ENCODE measurements at places on chromosomes 7 and 10.

- no peak for DNase-seq
Observed at GRCh38 chr7:4227105-4228010, 454.7 kb upstream of the FOXK1 start.

DNA sequence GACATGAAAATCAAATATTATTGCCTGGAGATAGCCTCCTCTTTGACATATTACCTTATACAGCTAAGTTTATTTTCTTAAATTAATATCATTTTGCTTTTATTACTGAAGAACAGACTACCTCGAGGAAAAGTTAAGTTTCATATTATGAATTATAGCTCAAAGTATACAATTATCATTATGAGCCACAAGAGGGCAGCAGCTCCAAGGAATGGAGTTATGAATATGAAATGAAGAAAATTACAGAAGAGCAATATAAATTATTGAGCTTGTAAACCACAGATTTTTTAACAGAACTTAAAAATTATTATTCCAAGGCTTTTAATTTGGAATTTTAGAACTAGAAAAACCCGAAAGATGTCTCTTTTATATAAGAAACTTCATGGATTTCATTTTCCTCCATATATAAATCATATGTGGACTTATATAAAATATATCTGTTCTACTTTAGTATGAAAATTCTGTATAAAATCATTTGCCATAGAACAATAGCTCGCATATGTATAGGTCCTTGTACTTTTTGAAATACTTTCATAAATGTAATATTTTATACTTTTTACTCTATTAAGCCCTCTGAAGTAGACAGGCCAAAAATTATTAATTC is 40.1 kb downstream of the IQUB start:
- DNase-seq = no peak

DNA sequence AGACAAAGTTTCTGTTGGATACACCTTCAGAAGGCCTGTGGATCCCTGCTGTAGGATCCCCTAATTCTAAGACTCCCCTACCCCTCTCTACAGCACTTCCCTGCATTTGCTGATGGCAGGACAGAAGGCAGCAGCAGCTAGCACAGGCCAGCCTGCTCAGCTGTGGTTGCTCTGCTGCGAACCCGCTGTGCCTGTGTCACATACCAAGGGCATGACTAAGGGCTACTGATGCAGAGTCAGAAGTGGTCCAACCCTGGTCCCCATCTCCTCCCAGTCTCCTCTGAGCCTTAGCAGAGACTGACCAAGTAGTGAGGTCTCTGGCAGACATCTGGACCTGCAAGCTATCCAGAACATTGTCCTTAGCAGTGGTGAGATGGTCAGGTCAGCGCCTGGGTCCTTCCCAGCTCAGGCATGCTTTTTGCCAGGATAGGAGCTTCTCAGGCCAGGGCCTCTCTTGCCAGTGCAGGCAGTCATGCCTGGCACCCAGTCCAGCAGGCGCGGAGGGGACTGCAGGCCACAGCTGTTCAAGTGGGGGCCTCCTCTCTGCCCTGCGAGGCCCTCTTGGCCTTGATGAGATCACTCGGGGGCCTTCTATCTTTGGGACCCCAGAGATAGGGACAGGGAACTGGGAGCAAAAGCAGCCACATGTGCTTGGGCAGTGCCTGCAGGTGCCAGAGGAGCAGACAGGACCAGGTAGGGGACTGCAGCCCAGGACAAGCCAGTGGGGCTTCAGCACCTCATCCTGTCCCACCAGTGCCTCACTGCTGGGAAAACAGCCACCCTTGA is 146.4 kb downstream of the ZNF248 start:
- no peak for DNase-seq

DNA sequence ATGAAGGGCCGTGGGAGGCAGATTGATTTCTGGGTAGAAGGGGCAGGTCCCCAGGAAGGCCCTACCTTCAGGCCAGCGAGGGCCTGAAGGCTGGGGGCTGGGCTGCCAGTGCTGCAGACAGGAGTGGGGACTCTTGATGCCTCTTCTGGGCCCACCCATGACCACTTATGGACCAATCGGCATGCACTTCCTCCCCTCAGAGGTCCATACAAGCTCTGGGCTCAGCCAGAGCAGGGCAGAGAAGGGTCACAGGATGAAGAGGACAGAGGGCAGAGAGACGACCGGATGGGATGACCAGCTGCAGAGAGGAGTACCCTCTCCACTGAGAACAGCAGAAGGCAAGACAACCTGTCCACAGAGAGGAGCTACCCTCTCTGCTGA is 120.1 kb downstream of the DYNC2I1 start:
- DNase-seq = no peak

- DNase-seq = no peak
Observed at GRCh38 chr7:156504687-156505545, 135.7 kb upstream of the RNF32 start.

DNA sequence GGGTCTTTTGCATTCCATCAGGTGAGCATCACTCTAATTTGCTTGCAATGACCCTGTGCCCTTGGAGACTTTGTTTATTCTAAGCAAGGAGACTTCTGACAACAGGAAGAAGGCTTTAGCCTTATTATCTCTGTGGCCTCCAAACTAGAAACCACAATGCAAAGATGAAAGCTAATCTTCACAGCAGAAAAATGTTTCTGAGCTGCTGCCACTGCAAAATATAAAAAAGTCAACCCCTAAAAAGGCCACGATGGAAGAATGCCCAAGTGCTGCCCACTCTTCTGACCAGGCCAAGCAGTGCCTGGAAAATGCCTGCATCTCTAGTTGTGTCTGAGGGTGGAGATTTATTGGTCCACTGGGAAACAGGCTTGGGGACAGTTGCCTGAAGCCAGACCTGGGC is 299.9 kb downstream of the C7orf25 start:
- no peak for DNase-seq

DNA sequence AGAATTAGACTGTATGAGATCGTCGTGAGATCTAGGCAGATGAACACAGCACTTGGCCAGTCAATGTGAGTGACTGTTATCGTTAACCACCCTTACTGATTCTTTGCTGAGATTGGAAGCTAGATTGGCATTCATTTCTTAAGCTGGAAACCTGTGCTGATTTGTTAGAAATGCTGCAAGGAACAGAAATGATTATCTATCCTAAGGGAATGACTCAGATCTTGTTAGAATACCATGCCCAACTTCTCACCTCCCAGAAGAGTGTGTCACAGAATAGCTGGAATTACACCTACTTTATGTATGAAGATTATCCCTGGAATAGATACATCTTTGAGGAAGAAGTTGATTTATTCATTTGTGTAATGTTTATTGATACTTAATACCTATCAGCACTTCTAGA is 275.2 kb downstream of the AUTS2 start:
- DNase-seq = no peak

DNA sequence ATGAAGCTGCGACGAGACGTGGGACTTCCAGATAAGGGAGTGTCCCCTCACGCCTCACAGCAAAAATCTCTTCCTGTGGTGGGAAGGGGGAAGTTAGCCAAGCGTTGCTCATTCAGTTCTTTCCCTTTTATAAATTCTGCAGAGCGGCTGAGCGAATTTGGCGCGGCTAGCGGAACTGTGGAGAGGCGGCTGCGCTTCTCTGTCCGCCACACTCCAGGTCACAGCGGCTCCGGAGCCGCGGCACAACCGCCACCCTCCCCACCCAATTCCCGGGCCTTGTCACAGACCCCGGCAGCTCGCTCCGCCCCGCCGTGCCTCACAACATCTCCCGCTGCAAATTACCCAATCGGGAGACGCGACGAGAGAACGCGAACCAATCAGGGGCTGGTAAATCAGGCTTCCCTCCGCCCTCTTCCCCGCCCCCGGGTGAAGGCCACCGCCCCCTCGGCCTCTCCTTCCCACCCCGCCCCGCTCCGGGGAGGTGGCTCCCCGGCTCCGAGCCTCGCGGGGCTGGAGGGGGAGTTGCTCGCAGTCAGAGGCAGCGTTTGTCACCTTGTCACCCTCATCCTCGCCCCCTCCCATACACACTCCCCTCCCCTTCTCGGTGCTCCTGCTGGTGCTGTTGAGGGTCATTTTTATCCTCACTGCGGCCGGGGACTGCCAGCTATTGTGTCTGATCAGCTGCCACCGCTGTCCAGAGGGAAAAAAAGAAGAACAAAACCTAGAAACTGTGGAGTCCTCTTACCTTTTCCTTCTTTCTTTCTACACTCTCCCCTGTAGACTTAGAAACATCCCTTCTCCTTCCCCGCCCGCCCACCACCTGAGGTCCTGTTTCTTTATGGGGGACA is 918 bp upstream of the ARHGAP21 start:
- DNase-seq = peak; percentile 97

- no peak for DNase-seq
Observed at GRCh38 chr10:6980353-6980752, 400.3 kb upstream of the PRKCQ start.

GRCh38 chr7:37230221-37230620 is 218.4 kb downstream of the ELMO1 start:
- no peak for DNase-seq

DNA sequence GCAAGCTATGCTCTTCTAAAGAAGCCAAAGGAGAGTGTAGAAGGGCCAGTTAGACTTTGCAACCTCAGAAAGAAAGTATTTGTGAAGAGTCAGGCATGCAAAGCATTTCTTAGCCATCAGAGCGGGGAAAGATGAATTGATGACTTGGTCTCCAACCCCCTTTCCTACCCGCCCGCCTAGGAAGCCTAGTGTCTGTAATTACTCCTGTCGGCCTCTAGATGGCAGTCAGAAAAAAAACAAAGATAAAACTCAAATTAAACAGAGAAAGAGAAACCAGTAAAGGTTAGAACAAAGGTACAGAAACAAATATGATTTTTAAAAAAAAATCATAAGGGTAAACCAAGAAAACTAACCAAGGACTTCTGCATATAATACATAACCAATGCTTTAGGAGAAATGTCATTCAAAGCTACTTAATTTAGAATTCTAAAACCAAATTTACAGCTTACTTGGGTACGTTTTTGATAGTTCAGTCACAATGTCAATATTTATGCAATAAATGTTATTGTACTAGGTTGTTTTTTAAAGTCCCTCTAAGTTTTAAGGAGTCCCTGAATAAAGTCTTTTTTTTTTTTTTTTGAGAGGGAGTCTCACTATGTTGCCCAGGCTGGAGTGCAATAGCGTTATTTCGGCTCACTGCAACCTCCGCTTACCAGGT is 97.6 kb downstream of the LYZL1 start:
- no peak for DNase-seq

DNA sequence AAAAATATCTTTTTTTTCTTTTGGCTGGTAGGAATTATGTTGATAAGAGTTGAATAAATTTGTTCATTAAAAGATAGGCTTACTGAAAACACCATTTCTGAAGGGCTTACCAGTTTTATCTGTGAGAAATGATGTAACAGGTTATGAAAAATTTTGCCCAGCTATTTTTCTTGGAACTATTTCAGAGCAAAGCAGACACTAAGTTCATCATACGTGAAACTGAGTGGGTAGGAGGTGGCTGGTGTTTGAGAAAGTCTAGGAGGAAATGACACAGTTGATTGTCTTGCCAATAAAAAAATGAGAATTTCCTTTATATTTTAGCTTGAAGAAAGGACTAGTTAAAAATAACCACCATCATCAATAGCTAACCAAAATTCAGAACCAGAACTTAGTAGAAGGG is 6.2 kb upstream of the MRC1 start:
- no peak for DNase-seq

GRCh38 chr10:71390461-71390835 is 6.3 kb upstream of the CDH23 start:
- no peak for DNase-seq

- no peak for DNase-seq
Observed at GRCh38 chr7:138550337-138550736, 90.3 kb downstream of the TRIM24 start.

GRCh38 chr10:82943142-82943541 is 1068.1 kb downstream of the NRG3 start:
- no peak for DNase-seq

DNA sequence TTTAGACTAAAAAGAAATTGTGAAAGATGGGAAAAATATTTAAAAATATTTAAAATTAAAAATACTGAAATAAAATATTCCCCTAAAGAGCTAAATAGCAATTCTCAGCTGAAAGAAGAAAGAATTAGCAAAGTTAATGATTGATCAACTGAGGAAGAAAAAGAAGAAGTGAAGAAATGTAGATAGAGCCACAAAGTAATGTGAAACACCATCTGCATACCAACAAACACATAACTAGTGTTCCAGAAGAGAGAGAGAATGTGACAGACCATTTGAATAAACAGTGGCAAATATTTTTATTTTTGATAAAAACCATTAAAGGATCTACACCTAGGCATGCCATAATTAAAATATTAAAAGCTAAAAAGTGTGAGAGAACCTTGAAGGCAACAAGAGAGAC is 784.5 kb upstream of the ZWINT start:
- no peak for DNase-seq

GRCh38 chr7:105102557-105103352 is 88.8 kb downstream of the KMT2E start:
- DNase-seq = no peak

GRCh38 chr7:80147543-80148391 is 13.1 kb downstream of the GNAI1 start:
- DNase-seq = no peak

GRCh38 chr7:1691601-1692514 is 21.8 kb downstream of the ELFN1 start:
- DNase-seq = no peak

DNA sequence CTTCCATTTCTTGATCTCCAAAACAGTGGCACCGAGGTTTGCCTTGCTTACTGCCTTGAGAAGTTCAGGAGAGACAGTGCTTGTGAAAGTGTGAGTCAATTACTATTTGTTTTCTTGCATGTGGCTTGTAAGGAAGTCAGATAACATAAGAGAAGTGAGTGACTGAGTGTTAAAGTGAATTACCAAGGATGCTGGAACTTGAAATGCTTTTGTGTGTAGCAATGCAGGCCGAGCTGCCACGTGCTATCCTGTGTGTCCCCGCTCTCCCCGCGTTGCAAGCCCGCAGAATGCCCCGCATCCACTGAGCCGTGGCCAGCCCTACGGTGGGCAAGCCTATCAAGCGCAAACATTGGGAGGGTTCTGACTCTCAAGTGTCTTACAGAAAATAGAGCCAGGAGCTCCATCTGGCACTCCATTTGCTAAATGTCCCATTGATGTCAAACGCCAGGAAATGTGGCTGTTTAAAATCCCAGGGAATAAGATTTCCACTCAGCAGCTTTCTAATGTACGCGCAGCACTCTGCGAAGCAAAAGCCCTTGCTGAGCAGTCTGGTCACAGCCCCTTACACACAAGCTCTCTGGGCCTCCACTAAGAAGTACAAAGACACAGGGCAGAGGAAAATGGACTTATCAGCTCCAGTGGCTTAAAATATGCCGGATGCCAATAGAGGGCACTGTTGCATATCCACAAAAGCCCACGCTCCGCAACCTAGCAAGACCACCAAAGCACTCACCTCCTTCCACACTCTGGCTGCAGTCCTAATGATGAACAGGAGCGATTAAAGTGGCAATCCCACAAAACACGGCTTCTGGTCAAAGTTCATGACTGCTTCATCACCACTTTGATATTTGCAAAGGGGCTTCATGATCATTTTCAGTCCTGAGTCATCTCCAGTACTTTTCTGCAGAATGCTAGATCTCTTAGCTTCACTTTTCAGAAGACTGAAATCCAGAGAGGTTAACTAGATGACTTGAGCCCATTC is 158.0 kb upstream of the ITGB1 start:
- no peak for DNase-seq
